ENCODE measurements at places on chromosomes 16 and 17.

DNA sequence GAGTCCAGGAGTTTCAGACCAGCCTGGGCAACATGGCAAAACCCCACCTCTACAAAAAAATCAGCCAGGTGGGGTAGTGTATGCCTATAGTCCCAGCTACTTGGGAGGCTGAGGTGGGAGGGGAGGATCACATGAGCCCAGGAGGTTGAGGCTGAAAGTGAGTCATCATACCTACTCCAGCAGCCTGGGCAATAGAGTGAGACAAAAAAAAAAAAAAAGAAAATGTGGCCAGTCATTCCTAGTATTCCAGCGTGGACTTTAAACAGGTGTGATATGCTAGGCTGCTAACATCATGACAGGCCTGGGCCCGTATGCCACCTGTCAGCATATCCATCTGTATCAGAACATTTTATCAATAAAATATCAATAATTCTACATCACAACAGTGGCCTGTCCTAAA is 143.3 kb downstream of the AATF start:
- DNase-seq, result no peak

- no peak for DNase-seq
Measured at GRCh38 chr17:31003225-31003866, 32.5 kb downstream of the RNF135 start.

DNA sequence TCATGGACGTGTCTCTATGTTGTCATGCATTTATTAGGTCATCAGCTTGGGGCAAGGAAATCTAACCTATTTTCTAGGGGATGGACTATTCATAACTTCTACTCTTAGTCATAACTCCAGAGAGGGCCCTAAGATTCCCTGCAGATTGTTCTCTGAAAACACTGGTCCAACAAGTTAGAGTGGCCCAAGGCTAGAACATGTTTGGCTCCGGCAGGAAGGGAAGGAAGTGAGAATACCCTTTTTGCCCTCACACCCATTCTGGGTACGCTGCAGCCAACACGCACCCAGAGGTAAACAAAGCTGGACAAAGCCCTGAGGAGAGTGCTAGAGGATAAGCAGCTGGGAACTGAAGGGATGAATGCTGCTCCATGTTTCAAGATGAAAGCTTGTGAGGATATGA is 9.9 kb downstream of the C16orf86 start:
- no peak for DNase-seq

- no peak for DNase-seq
Measured at GRCh38 chr16:27974896-27975540, 88.5 kb downstream of the GSG1L start.

DNA sequence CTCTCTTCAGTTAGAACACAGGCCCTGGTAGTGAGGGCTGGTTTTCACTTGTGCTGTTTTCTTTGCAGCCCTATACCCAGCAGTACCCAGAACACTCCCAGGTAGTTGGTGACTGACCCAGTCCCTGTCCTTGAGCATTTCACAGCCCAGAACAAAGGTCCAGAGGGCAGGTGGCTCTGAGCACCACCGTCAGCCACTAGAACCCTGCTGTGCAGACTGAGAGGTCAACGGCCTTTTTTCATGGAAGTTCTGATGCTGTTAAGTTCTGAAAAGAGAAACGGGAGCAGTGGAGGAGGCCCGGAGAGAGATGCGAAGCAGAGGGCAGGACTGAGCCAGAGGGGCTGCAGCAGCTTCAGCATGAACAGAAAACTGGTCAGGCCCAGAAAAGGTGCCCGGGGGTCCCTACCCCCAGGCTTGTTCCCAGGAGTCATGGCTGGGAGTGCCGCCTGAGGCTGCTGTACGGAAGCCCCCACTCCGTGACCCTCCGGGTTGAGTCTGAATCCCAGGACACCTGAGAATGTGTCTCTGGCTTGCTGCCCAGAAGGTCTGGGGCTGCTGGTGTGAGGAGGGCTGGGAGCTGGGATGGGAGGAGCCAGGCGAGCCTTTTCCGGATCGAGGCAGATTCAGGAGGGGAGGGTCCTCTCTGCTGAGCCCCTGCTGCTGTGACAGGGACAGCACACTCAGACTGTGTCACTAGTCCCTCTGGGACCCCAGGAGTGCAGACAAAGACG is 8.7 kb downstream of the ZNF276 start:
- DNase-seq, result no peak

GRCh38 chr16:54169112-54169511 is 117.5 kb downstream of the IRX3 start:
- DNase-seq, result no peak

- no peak for DNase-seq
Measured at GRCh38 chr17:7253082-7253481, 1.1 kb downstream of the ELP5 start.

GRCh38 chr17:59417452-59417851 is 86.0 kb downstream of the YPEL2 start:
- DNase-seq, result no peak

GRCh38 chr16:2282866-2283555 is 15.1 kb upstream of the RNPS1 start:
- no peak for DNase-seq

DNA sequence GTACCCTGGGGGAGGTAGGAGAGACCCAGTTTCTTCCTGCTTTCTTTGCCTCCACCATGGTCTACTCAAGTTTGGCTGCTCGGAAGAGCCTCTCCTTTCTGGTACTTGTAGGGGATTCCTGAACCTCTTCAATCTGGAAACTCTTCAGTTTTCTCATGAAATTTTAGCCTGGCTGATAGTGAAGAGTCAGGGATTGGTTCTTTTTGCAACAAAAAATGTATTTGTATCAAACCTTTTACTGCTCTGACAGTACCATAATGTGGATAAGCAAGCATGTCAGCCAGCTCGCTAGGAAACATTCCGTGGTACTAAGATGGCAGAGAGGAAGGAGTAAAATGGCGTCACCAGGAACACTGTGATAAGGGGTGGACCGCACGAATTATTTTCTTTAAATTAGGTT is 55.4 kb downstream of the NUP93 start:
- DNase-seq, result no peak

DNA sequence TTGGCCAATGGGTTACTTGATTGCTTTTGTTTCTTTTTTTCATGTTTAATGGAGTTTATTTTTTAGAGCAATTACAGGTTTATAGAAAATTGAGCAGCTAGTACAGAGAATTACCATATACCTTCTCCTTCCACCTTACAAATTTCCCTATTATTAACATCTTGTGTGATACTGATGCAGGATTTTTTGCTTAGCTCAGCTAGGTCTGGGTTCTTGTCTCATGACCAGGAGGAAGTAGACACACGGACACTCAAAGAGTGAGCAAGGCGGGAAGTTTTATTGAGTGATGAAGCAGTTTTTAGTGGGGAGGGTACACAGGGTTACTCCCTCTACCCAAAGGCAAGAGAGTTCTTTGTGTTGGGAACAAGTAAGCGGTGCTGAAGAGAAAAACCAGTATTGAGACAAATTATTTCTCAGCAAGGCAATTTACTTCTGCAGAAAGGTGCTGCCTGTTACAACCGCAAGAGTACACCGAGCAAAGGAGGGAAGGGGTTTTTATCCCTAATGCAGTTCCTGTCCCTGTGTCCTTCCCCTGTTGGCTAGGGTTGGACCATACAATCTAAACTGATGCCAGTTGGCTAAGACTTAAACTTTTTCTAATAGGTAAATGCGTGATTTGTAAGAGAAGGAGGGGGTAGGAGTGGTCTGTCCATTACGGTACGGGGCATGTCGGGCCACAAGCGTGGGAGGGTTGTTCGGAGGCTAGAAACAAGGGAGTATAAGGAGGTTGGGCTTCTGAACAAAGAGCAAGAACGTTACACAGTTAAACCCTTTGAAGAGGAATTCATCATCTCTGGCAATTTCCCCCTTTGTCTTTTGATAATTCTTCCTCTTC is 26.9 kb downstream of the SEC14L1 start:
- no peak for DNase-seq

- DNase-seq, result no peak
Measured at GRCh38 chr17:17963066-17963465, 9.1 kb downstream of the TOM1L2 start.

DNA sequence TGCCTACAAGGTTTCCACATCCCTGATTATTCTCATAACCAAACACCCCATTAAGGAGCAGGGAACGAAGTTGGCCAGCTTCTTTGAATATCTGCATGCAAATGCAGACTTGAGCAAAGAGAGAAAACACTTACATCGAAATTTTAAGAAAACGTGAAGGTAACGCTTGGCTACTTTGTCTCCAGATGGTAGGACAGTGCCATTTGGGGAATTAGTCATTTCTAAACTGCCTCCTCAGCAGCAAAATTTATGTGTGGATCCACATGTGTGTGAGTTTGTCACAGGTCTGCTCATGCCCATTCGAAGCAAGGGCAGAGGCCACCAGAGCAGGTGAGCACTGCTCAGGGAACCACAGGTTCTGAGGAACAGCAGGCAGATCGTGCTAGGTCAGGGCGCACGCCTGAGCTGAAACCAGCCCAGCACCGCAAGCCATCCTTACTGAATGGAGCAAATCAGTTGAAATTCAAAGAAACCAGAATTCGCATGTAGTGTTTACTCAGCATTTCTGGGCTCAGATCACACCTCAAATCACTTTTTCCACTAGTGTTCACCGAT is 80.1 kb downstream of the SOCS1 start:
- peak; percentile 52 for DNase-seq

DNA sequence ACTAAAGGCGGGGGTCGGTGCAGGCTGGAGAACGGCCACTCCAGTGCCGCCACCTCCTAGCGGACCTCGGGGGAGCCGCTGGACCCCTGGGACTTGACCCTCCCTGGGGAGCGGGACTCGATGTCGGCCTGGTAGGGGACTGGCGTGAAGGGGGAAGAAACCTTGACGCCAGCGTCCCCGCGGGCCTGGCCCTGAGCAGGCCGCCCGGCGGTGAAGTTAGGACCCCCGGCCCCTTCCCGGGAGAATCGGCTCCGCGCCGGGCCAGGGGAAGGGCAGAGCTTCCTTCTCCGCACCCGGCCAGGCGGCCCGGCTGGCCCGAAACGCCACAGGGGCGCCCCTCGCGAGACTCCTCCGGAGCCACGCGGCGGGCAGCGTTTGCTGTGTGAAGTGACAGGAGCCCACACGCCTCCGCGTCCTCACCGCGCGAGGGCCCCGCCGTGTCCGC is 389 bp downstream of the DUS1L start:
- DNase-seq, result no peak

DNA sequence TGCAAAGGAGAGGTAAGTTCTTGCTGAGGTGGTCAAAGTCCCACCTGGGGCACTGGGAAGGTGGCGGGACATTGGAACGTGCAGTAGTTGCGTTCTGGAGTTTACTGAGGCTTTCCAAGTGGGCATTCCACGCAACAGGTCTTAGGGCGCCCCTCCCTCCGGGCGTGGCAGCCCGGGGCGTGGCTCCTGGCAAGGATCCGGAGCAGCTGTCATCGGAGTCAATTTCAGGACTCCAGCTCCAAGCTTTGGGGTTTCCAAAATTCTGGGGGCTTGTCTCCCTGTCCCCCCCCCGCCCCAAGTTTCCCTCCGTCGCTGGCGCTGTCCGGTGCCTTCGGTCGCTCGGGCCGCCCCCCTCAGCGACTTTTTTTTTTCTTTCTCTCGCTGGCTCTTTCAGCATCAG is 43.1 kb upstream of the AMZ2 start:
- no peak for DNase-seq

All from stimulated activated CD8-positive, alpha-beta memory T cell treated with anti-CD3 and anti-CD28 coated beads, Interleukin-7, amount 100 ng/mL, for 48 hours (primary cell).